ENCODE measurements at places on chromosomes 16 and 17.

DNA sequence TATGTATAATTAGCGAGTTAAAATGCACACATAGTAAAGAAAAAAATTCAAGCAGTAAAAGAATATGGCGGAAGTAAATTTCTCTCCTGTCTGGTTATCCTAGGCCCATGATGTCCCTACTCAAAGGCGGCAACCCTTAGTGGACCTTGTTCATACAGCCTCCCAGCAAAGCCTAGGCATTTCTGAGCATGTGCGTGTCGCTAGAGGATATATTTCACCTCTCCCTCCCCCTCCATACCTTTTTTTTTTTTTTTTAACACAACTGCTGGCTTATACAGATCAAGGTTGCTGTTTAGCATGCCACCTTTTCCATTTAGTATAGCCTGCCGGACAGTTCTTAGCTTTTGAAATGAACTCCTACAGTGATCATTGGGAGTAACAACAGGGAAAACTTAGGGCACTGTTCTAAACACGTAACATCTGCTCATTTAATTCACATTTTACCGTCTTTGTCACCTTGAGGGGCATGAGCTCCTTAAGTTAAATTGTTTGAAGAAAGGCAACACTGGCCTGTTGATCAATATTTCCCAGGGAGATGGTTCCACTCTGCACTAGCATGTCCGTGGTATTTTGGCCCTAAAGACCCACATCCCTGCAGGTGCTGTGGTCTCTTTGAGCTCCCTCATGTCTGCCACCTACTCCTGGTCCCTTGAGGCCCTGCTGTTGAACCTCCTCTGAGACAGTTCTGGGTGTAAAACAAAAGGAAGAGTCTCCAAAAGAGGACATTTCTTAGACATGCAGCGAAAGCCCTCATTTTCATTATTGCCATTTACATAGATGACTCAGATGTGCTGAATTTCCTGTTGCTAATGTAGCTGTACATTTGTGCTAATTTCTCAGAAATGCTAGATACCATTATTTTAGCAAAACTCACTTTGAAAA is 4.1 kb upstream of the TNFRSF13B start:
- DNase-seq: no peak

- peak; percentile 9 for DNase-seq
These were observed 57.9 kb upstream of the MAF start for GRCh38 chr16:79658301-79659033.

GRCh38 chr16:68296291-68296690 is 14.5 kb downstream of the SLC7A6OS start:
- DNase-seq: no peak

GRCh38 chr16:87791295-87792204 is 25.8 kb upstream of the KLHDC4 start:
- no peak for DNase-seq

- peak; percentile 66 for DNase-seq
These were observed 28.3 kb downstream of the LYRM1 start for GRCh38 chr16:20928774-20929411.

GRCh38 chr17:73343168-73343634 is 31.4 kb upstream of the CDC42EP4 start:
- DNase-seq: peak; percentile 81

GRCh38 chr17:44115585-44116415 is 7.6 kb downstream of the HDAC5 start:
- peak; percentile 44 for DNase-seq

- no peak for DNase-seq
These were observed 7.7 kb downstream of the CEP295NL start for GRCh38 chr17:78895322-78895721.

DNA sequence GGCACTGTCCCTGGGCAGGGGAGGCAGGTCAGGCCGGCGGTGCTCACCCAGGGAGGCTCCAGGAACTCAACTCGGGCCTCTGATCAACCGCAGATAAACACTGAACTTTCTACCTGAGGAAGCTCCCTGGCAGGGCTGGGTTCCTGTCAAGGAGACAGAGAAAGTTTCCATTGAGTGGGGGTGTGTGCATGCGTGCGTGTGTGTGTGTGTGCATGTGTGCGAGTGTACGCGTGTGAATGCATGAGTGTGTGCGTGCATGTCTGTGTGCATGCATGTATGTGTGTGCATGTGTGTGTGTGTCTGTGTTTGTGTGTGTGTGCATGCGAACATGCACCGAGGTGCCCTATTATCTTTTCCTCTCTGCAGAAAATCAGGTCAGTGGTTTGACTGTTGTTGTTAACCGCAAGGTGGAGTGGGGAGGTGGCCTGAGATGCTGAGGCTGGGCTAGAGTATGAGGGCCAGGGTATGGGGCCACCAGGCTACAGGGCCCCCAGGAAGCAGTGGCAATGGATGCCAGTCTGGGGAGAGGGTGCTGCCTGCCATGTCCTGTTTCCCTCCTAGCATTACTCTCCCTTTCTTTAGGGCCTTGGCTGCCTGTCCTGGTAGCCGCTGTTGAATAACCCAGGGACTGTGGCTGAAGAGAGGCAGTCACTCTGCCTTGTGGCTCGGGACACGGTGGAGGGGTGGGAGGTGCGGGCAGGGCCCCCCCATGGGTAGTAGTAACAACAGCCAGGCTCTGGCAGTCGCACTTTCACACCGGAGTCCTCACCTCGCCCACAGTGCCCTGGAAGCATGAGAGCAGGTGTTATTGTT is 24.0 kb downstream of the CCR7 start:
- no peak for DNase-seq

- DNase-seq: no peak
These were observed 21.3 kb upstream of the GAA start for GRCh38 chr17:80080081-80080480.

- no peak for DNase-seq
These were observed 89.6 kb downstream of the ABCA8 start for GRCh38 chr17:68865584-68865983.

DNA sequence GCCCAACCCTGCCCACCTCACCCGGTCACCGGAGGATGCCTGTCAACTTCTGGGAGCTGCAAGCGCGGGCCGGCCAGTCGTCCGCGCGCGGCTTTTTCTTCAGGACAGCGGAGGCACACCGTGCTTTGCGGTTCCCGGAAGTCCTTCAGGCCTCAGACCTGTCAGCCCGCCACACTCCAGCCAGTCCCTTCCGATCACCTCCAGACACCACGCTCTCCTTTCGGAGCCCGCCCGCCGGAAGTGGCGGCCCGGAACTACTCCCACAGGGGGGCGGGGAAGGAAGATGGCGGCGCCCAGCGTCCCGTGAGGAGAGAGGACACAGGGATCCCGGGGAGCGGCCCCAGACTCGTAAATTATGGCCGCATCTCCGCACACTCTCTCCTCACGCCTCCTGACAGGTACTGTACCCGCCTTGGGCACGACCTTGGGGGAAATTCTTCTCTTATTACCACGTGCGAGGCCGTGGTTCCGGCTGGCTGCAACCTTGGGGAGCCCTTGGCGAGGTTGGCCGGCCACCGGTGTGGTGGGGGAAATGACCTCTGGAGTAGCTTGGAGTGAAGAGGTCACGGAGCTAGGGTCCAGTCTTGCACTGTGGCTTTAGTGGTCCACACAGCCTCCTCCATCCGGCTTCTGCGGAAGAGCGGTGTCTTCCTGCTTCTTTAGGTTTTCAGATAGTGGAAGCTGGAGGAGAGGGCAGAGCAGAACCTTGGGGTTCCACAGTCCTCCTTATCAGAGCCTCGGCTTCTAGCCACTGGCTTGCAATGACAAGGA is at the start of gene COX10:
TSS of gene COX10 (plus strand) at position 254 of the 771 bp plus-strand sequence. CDS start at position 356, 102 bp downstream.
- DNase-seq: peak; percentile 71

DNA sequence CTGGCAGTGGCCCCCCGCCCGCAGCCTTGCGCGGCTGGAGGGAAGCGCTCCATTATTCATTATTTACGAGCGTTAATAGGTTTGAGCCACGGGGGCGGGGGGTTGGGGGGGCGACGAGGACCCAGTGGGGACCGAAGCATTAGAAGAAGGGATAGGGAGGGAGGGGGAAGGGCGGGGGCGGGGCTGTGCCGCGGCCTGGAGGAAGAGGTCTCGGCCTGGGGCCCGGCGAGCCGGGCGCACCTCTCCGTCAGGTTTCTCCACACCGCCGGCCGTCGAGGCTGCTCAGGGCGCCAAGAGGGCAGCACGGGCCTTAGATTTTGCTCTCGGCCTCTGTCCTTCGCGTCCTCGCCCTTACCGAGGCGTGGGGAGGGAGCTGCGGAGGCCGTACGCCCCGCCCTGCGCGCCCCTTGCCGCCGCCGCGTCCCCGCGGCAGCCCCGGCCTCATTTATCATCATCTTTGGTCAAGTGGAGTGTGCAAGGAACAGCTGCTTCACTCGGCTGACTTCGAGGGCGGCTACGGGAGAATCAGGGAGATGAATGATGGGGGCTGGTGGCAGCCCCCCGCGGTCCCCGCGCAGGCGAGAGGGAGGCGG is 54.2 kb downstream of the SREBF1 start:
- DNase-seq: no peak

- no peak for DNase-seq
These were observed 260.1 kb upstream of the C16orf82 start for GRCh38 chr16:26806657-26807056.

DNA sequence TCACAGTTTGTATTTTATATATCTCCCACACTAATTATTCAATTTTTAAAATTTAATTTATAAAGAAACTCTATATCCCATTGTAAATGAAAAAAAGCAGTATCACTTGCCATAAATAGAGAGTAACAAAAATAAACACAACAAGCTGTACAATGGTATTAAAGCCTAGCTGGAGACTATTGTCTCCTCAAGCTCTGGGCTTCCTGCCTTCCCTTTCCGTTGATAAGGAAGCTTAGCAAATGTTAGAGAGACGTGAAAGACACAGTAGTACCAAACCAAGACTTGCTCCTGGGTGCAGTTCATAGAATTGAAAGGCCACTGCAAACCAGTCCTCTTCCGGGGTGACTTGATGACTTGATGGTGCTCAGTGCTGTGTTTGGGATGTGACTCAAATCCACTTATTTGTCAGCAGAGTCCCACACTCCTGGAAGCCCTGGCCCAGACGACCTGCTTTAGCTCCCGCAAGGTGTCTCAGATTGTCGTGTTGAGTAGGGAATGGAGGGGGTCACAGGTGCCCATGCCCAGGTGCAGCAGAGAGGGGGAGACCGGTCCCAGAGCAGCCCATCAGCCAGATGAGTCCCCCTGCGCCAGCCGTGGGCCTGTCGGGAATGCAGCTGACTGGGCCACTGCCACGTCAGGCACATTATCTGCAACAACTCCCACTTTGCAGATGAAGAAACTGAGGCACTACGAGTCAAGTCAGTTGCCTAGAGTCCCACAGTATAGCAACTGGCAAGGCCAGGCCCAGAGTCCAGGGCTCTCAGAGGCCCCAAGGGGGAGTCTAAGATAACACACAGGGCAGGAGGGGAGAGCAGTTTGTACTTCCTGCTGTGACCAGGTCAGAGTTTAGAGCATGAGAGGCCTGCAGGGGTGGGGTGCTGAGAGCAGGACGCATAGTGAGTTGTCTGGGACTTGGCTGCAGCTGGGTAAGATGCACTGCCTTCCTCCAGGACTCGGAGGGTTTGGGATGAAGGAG is 40.5 kb downstream of the PSME3IP1 start:
- peak; percentile 55 for DNase-seq

DNA sequence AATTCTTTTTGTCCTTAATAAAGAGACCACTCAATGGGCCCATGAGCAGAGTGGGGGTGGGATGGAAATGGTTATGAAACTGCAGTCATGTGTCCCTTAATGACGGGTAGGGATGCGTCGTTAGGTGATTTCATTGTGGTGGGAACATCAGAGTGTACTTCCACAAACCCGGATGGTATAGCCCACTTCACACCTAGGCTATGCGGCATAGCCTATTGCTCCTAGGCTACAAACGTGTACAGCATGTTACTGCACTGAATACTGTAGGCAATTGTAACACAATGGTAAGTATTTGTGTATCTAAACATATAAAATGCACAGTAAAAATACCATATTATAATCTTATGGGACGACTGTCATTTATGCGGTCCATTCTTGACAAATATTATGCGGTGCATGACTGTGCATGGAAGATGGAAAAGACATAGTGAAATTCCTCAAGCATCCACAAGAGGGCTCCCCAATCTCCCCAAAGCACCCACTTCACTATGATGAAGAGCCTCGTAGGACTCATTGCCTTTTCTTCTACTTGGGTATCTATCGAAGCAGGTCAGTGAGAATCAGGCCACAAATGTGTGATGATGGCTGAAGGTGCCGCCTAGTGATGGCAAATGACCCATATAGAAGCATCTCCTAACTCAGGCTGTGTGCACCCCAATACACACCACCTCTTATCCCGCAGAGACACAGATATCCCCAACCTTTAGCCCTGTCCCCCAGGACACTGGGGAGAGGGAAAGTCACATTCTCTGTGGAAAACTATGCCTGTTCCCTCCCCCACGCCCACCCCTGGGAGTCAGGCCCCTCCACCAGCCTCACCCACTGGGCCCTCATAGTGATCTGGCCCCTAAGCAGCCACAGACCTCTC is 43.5 kb downstream of the TBX21 start:
- DNase-seq: peak; percentile 60

DNA sequence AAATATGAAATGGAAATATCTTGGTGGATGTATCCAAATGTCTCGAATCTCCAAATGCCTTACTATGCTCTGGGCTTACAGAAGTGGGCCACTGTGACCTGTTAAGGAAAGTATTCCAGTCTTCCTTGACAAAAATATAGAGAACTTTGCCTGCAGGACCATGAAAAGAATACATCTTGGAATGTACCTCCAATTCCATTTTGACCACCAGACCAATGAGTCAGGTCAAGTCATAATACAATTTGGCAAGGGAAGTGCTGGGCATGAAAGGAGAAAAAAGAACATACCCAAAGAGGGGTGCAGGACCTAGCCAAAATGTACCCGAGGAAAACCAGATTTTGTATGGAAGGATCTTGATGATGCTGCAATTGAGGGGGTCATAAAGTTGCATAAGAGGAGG is 1153.7 kb upstream of the GOT2 start:
- no peak for DNase-seq

DNA sequence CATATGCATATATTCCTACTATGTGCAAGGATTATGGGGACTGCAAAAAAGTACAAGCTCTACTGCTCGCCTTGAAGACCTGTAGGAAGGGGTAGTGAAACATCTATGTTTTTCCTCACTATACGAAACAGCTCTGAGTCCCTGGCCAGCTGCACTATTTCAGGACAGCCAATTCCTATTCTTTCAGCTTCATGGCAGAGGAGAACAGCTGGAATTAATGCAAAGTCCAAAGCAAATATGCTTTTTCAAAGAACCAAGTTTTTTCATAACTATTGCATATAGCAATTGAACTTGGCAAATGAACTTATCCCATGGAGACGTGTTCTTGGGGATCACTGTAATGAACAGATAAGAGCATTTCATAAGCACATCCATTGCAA is 122.3 kb downstream of the SPACA3 start:
- DNase-seq: no peak

DNA sequence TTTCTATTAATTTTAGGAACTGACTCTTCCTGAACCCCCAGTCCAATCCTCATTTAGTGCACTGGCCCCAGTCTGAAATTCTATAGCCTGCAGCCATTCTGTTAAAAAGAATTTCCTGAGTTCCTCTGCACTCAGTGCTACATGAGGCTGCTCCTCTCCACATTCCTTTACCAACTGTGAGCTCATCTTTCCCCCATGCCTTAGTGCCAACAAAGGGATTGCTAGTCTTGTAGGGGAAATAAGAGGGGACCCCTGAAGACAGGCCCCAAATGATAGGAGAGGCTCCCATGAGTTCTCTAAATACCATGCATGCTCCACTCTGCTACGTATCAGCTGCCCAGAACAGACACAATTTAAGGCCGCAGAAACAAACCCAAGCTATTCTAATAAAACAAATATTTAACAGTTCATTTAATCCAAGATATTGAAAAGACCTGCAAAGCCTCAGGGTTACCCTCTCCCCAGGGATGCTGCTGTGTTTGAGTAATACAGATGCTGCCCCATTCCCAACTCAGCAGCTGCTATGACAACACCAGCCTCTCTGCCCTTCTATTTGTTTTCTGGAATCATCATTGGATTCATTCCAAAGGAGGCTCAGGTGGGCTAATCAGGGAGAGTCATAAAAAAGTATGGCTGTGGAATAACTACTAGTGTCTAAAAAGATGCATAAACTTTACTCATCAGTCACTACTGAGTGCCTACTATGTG is 228.5 kb downstream of the TOX3 start:
- DNase-seq: no peak
